ENCODE measurements at places on chromosomes 2 and 18.

DNA sequence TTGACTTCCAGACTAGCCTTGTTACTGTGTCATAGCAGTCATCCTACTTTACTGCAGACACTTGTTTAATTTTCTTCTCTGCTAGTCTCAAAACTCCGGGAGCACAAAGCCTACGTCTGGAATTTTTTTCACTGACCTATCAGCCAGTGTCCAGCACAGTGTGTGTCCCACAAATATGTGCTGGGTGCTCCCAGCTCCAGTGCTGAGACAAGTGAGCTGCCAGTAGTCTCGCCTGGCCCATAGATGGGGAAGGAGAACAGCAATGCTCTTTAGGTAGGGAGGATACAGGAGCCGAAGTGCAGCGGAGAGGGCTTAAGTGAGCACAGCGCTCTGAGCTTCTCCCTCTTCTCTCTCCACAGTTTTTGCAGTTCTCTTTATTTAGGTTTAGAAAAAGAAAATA is 34.0 kb downstream of the ARHGAP28 start:
- DNase-seq, result no peak

- no peak for DNase-seq
Observed at GRCh38 chr2:63488118-63488713, 100.1 kb downstream of the WDPCP start.

- no peak for DNase-seq
Observed at GRCh38 chr2:223055836-223056235, 3.8 kb downstream of the KCNE4 start.

- DNase-seq, result no peak
Observed at GRCh38 chr18:7982216-7982615, 415.1 kb downstream of the PTPRM start.

GRCh38 chr2:201858281-201859184 is 52.2 kb downstream of the CDK15 start:
- peak; percentile 19 for DNase-seq

DNA sequence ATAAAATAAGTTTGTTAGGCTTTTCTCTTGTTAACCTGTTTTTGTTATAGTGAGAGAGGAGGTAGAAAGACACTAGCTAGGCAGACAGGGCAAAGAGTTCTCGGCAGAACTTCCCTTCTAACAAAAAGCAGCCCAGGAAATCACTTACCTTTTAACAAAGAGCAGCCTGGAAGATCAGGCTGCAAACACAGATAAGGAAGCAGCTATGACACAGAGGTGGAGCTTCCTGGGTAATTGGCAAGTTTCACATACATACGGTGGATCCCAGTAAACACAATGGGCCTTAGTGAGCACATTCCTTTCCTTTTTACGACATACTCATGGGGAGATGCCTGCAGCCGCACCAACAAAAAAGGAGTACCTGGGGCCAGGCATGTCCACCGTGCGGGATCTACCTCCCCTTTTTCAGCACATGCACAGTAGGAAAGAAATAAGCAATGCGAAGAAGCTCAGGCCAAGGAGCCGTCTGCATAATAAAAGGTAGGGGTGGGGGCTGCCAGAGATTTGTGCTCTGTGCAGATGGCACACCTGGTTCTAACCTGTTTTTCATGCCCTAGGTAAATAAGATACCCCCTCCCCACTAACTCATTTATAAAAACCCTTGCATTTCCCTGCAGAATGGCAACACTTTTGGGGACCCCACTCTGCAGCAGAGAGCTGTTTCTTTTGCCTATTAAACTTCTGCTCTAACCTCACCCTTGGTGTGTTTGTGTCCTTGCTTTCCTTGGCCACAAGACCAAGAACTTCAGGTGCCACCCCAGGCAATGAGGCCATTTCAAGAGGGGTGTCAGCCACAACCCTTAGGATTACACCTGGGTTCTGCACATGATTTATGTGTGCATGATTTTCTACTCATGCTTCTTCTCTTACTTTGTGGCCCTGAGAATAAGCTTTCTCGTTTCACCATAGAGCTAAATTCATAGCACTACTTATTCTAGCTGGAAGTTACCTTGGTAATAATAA is 26.5 kb downstream of the MDH1 start:
- DNase-seq, result no peak

DNA sequence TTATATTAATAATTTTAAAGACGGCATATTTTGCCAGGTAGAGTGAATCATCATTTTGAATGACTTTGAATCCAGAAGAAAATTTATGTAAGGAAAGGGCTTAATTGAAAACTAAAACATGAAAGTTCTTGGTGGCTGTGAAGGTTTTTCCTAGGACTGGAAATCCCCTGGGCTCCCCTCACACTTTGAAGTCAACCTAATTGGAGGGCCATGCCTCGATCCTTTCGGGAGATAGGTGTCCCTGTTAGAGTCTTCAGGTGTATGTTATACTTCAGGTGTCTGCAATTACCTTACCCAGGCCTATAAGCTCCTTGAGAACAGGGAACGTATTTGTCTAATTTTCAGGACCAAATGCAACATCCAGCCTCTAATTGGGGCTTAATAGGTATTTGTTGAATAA is 73.0 kb downstream of the ARL4C start:
- DNase-seq, result no peak

- no peak for DNase-seq
Observed at GRCh38 chr2:21452678-21453077, 328.9 kb downstream of the TDRD15 start.

DNA sequence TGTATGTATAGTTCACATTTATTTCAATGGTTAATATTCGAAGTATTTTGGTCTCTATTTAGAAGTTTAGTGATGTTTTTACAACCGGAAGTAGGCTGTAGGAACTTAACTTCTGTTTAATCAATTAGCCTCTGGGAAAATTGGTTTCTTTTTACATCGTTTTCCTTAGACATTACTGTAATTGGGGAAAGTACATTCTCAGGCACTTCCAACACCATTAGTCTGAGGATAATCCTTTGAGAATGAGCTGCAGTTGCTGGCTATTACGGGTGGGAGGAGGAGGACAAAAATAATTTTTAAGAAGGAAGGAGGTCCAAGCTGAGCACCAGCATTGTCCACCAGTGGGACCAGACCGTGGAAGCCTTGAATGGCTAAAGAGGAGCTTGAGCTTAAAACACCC is 70.4 kb upstream of the ST3GAL5 start:
- no peak for DNase-seq

DNA sequence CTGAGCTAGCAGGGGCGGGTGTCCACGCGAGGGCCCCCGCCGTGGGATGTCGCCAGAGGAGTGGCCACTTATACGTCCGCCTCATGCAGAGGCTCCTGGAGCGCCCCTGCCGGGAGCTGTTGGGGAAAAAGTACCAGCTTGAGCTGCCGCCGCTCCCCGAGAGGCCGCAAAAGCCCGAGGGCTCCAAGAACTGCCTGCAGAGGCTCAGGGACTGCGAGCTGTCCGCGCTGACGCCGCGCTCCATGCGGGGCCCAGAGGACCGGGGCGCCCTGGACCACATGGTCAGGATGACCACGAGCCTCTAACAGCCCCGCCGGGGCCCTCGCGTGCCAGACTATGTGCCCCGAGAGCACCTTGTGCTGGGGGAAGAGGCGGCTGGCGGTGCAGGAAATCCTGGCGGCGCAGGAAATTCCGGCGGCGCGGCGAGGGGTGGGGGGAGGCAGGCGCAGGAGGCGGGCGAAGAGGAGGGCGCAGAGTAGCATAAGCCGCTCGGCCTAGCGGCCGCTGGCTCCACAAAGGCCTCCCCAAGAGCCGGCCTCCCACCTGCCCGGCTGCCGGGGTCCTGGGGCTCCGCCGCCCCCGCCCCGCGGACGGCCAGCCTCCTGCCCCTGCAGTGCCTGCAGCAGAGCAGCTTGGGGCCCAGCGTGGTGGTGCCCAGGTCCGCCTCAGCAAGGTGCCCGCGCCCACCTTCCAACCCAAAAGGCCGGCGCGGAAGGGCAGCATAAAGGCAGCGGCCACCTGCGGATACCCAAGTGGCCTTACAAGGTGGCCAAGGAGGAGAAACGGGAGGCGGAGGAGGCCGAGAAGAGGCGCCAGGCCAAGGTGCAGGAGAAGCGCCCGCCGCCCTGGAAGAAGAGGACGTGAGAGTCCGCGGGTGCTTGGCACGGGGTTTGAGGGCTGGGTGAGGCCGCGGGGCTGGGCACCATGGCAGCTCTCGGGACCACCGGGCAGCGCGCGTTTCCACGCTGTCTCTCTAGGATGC is 42.1 kb upstream of the TRIM43B start:
- peak; percentile 85 for DNase-seq

DNA sequence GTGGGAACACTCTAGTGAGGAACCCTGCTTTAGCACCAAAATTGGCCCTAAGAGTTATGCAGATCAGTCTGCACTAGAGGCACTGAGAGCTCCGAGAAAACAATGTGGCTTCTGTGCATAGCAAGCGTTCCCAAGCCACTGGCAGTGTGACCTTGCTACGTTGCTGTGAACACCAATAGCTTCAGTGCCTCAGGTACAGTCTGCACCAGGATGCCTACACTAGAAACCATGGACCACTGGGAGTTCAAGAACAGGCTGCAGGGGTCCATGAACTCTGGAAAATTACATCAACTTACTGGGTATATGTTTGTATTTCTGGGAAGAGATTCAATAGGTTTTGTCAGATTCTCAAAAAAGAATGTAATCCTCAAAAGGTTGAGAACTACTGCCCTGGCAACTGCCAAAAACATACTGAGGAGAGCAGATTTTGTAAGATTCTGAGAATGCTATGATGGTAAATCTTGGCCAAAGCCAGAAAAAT is 18.3 kb upstream of the SP3 start:
- DNase-seq, result no peak

- no peak for DNase-seq
Observed at GRCh38 chr18:10475654-10476291, 21.3 kb downstream of the APCDD1 start.

GRCh38 chr2:55137024-55137958 is 87.0 kb upstream of the RTN4 start:
- DNase-seq, result peak; percentile 36

GRCh38 chr18:35122586-35123224 is 81.5 kb downstream of the MAPRE2 start:
- DNase-seq, result peak; percentile 34

DNA sequence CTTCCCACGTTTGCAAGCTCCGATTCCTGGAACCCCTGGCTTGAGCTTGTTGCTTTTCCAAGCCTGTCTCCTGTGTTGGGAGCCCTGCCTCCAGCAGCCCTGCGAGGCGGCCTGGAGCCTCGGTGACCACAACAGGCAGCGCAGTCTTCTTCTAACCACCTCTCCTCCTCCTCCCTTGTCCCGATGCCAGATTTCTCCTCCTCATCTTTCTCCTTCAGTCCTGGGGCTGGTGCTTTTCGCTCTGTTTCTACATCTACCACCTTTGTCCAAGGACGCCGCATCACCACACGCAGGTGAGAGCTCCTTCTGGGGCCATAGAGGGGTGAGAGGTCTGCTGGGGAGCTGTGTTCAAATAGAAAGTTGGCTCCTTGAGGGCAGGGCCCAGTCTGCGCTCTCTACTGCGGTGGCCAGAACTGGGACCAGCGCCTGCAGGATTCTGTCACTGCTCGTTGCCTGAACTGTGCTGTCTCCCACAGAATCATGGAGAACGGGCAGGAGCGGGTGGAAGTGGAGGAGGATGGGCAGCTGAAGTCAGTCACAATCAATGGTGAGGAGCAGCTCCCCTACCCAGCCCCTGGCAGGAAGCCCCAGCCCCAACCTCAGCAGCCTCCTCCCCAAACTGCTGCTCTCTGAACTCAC is 3.9 kb downstream of the DNAJB2 start:
- DNase-seq, result no peak

- no peak for DNase-seq
Observed at GRCh38 chr2:1707771-1708418, 36.4 kb downstream of the PXDN start.

DNA sequence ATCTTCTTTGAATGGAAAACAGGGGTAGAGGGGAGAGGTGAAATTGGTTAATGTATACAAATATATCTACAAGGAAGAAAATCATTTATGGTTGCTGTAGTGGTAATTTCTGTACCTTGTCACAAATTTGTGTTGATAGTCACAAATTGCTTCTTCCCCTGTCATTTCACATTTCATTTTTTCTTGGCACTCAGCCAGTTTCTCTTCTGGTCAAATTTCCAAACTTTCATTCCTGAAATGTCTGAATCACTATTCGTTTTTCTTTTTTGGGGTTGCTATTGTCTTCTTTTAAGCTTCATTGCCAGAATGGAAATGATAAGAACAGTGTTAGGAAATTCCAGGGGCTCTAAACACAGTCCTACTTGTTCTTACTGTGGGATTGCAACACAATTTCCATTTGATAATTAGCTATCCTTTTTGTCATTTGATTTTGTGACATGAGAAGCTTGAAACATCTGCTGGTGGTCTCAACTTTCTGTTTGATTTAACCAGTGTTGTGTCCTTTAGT is 136.0 kb upstream of the GCFC2 start:
- DNase-seq, result no peak

- no peak for DNase-seq
Observed at GRCh38 chr2:159010963-159011362, 42.5 kb downstream of the TANC1 start.

GRCh38 chr2:240429341-240429871 is 6.1 kb upstream of the GPC1 start:
- DNase-seq, result no peak

All from occipital lobe (tissue), 3 donors.